ENCODE measurements at places on chromosomes 13 and 19. TPM values are rescaled to one million over a fixed set of nuclear protein-coding genes. Genes with fewer than 3 reads are reported as not detected.

GRCh38 chr19:6413291-6413690 is 11.3 kb downstream of the KHSRP start:
- no peak for DNase-seq

DNA sequence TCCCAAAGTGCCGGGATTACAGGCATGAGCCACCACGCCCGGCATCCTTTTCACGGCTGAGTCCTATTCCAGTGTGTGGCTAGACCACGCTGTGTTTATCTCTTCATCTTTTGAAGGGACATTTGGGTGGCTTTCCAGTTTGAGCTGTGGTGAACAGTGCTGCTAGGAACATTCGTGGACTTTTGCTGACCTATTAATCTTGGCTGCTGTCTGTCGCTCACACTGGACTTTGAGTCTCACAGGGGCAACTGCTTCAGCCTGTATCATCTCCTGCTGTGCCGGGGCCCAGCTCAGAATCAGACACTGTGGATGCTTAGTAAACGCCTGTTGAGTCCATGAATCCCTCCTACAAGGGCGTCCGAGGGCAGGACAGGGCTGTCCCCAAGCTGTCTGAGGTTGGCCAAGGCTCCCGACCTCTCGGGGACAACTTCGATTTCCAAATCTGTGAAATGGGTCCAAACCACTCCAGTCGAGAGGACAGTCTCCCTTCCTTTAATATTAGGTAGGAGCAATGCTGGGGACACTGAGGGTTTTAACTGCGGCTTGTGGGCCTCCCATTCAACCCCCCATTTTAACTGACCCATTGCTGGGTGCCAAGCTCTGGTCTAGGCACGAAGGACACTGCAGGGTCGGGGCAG is 48.4 kb downstream of the SMIM24 start:
- no peak for DNase-seq

DNA sequence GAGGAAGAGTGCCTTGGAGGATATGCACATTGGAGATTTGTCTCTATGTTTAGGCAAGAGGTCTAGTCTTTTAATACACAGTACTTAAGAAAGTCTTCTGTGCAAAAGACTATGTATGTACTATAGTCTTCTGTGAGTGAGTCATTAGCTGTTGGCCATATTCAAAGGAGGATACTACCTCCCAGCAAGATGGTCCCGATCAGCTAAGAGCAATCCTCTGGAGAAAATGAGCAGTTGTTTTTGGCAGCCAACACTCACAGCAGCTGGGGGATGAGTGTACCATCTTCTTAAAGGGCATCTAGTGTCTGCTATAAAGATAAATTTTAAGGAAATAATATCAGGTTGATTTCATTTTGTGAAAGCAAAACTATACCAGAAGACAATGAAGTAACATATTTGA is 487.8 kb downstream of the KCTD12 start:
- DNase-seq = no peak

CYSLTR2 gene
- polyA plus RNA-seq = not detected

- DNase-seq = no peak
Measured at GRCh38 chr13:61988810-61989209, 573.2 kb upstream of the PCDH20 start.

C19orf38 gene
- polyA plus RNA-seq = 0.26 TPM

DNA sequence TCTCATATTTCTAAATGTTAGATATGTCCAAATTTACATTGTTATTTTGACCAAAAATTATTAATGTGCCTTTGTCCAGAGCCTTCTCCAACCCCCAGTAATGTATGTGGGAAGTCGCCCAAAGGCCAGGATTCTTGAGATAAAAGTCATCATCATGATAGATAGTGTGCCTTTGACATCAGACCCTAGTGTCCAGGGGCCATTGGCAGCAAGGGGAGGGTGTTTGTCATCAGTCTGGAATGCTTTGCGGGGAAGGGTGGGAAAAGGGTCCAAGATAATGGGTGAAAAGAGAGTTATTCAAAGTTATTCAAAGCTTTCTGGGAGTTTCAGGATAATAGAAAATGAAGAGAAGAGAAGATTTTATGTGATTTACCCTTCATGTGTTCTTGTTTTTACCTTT is 909.5 kb upstream of the GPC6 start:
- DNase-seq = no peak

MEDAG gene
- polyA plus RNA-seq = 0.87 TPM

ACER1 gene
- 0.10 TPM for polyA plus RNA-seq

DNA sequence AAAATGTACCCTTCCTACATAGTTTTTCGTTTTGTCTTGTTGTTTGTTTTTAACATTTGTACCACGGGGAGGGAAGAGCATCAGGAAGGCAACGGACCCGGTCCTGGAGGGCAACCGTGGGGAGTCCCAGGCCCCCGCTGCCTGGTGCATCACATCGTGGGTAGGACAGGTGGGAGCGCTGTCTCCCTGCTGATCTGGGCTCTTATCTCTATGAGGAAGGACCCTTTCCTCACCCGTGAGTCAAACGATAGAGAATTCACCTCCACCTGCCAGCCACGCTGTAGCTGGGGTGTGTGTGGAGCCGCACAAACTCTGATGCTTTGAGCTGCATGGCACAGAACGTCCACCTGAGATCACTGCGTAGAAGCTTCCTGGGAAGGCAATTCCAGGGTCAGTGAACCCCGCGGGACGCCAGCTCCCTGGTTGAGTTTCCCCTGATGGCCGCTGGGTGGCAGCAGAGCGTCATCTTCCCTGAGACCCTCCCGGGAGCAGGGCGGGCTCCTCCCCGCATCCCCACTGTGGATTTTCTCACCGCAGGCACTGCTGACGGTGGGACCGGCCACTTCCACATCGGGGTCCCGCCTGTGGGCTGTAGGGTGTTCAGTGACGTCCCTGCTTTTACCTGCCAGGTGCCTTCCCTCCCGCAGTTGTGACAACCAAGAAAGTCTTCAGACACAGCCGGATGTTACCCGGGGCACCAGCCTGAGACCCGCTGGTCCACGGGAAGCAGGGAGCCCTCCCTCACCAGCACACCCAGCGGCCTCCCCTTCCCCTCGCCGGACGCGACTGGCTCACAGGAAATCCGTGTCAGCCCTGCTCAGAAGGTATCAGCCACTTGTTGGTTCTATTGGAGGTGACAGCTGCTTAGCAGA is 54.7 kb downstream of the ZNF787 start:
- DNase-seq = no peak

PGLYRP1 gene
- polyA plus RNA-seq = not detected

CGB8 gene
- polyA plus RNA-seq = 0.22 TPM

DNA sequence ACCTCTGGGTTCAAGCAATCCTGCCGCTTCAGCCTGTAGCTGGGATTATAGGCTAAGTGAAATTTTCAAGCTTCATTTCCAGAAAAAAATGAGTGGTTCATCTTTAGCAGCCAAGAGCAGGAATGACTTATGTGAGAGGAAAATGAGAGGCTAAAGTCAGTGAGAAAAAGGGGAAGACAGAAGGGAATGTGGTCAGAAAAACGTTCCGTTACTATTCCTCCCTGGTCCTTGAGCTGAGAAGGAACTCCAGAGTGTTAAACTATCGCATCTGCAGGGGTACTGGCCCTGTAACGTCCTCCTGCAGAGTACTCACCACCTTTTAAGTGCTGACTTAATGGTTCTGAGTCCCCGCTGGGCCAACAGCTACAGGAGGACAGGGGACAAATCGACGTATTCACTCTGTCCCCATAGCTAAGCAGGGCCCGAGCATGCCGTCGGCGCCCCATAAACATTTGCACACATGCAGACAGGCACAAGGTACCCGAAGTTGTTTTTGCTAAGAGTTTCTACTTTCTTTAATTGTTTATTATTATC is 88.1 kb downstream of the FLT1 start:
- DNase-seq = no peak

GRCh38 chr19:27674701-27675100 is 1538.2 kb downstream of the UQCRFS1 start:
- DNase-seq = no peak

ATG4D gene
- 6.8 TPM for polyA plus RNA-seq

- no peak for DNase-seq
Measured at GRCh38 chr19:14094854-14095253, 4.3 kb upstream of the SAMD1 start.

NEK5 gene
- polyA plus RNA-seq = 0.05 TPM

DNA sequence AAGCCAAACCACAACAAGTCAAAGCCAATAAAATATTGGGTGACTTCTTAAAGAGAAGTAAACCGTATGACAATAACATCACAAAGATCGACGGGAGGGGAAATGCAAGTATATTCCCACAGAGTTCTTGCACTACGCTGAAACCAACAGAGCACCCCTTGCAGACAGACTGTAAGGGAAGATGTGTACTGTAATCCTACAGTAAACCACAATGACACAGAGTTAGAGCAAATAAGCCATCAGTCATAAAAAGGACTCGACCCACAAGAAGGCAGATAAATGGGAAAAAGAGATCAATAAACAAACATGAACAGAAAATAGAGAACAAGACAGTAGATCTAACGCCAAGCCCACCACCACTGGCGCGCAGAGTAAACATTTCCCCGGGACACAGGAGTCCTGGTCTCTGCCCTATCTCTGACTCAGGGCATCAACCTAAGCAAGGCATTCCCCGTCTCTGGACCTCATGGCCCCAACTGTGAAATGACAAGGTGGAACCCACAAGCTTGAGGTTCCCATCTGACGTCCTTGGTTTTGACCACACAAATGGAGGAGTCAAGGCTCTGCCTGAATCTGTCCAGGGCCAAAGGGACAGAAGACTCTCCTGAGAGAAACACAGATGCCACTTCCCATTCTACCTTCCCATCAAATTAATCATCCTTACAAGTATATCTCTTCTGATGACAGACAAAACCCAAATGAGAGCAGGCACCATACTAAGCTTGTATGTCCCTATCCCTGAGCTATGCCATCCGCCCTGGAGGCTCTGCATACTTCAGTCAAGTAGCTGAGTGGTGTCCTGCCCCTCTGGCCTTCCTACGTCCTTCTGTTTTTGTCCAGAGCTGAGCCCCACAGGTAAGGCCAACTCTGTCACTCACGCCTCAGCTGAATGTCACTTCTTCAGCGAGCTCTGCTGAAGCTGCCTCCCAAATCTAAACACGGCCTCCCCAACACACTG is 15.0 kb downstream of the SAFB2 start:
- DNase-seq = no peak

- no peak for DNase-seq
Measured at GRCh38 chr13:46101484-46102254, 3.2 kb downstream of the CPB2 start.

TMEM150B gene
- polyA plus RNA-seq = not detected

DNA sequence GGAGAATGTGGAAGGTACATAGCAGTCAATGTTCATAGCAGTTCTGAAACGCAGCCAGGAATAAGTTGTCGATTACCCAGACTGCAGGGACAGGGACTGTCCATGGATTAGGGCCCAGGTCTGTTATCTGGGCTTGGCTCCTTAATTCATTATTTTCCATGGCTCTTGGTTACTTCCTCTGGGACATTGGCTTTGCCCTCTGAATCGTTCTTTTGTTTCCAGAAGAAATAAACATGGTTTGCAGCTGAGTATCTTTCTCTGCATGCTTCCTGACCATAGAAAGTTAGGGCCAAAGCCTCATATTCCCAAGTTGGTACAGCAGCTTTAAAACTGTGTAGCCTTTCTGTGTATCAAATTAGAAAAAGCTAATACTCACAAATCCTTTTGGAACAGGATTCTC is 121.7 kb upstream of the MAB21L1 start:
- no peak for DNase-seq

- DNase-seq = no peak
Measured at GRCh38 chr19:29031216-29031615, 181.7 kb downstream of the UQCRFS1 start.

KRTDAP gene
- polyA plus RNA-seq = not detected

APOC4 gene
- not detected for polyA plus RNA-seq

- no peak for DNase-seq
Measured at GRCh38 chr19:49338691-49339300, 3.6 kb downstream of the CD37 start.
